Cerebellum (tissue), 4 donors: ENCODE measurements at places on chromosomes 7 and 10.

DNA sequence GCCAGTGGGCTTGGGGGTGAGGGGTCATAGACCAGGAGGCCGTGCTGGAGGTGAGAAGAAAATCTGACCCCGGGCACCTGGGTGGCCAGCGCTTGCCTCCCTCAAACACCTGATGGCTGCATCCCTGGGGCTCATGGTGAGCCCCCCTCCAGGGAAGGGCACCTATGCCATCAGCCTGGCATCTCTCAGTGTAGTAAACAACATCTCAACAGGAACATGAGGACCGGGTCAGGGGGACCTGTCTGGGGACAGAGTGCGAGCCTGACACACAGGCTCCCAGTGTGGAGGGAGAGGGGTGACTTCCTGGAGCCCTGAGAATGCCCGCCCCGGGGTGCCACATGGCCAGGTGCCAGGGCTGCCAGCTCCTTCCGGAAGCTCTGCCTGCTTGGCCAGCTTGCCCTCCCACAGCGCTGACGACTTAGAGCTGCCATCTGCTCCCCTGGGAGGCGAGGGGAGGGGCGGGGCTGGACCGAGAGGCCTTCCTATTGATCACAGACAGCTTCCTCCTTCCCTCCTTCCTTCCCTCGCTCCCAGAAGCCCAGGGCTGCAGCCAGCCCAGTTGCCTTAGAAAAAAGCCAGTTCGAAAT, 12.3 kb downstream of the STX1A start:
- DNase-seq = no peak

- DNase-seq = no peak
Observed at GRCh38 chr10:101623528-101623927, 35.4 kb downstream of the DPCD start.

GRCh38 chr7:6172910-6173295, 99.5 kb downstream of the CYTH3 start:
- DNase-seq = no peak

DNA sequence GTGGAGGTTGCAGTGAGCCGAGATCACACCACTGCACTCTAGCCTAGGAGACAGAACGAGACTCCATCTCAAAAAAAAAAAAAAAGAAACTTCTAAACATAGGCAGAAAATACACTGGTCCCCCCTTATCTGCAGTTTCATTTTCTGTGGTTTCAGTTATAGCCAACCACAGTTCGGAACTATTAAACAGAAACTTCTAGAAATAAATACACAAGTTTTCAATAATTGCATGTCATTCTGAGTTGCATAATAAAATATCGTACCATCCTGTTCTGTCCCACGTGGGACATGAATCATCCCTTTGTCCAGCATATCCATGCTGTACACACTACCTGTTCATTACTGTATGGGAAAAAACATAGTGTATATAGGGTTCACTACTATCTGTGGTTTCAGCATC, 8.0 kb downstream of the XRCC2 start:
- DNase-seq = no peak

GRCh38 chr10:13416760-13417159, 68.7 kb upstream of the SEPHS1 start:
- DNase-seq = no peak

GRCh38 chr7:115363916-115364315, 442.0 kb downstream of the MDFIC start:
- DNase-seq = no peak

- no peak for DNase-seq
Observed at GRCh38 chr10:73601486-73601921, 10.4 kb upstream of the USP54 start.

GRCh38 chr10:1070919-1071318, 14.7 kb downstream of the WDR37 start:
- no peak for DNase-seq

GRCh38 chr7:139441961-139442360, 41.5 kb downstream of the KLRG2 start:
- DNase-seq = no peak
